ENCODE measurements at places on chromosomes 12 and 14.
A peak's percentile ranks its signal among the peaks of the same experiment; 100 is the strongest.

DNA sequence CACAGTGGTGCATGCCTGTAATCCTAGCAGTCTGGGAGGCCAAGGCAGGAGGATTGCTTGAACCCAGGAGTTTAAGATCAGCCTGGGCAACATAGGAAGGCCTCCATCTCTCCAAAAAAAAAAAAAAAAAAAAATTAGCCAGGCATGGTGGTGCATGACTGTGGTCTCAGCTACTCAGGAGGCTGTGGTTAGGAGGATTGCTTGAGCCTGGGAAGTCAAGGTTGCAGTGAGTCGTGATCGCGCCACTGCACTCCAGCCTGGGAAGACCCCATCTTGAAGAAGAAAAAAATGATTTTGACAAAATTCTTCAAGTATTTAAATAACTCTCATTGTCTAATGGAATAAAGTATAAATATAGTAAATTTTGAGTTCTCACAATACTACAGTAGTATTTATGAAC is 219.2 kb upstream of the SSTR1 start:
- no peak for DNase-seq

GRCh38 chr12:45663455-45663854 is 66.1 kb upstream of the ARID2 start:
- DNase-seq = no peak

DNA sequence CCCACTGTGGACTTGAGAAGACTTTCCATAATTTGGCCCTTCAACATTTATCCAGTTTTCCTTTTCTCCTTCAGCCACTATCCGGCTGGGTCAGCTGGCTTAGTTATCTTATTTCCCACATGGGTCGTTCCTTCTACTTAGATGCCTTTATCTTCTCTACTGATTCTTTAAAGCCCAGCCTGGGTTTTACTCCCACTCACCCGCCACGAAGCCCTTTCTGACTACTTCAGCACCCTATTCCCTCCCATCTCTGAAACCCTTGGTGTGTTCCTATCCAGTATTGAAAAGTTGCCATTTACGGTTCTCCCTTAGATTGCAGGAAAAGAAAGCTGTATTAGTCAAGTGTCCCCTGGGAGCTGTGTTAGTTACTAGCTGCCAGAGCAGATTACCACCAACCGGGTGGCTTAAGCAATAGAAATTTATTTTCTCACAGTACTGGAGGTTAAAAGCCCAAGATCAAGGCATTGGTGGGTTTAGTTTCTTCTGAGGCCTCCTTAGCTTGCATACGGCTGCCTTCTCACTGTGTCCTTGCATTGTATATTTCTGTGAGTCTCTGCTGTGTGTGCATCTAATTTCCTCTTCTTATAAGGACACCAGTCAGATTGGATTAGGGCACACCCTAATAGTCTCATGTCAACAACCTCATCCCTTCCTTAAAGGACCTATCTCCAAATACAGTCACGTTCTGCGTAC is 105.5 kb downstream of the GPATCH2L start:
- no peak for DNase-seq

GRCh38 chr14:52000019-52000582 is 10.8 kb downstream of the RTRAF start:
- no peak for DNase-seq

DNA sequence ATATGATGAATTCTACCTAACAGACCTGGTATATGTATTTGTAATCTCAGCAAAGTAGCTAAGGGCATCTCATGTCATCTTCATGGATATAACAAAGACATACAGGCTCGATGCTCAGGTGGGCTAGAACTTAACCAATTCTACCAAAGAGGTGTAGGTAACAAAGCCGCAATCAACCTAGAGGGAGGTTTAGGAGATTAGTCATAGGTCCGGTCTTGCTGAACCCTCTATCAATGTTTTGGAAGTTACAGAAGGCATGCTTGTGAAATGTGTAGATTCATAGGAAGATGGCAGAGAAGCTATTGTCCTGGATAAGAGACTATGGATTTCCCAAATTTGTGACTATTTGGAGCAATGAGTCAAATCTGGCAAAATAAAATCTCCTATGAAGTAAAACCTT is 42.6 kb upstream of the SYCP3 start:
- no peak for DNase-seq

DNA sequence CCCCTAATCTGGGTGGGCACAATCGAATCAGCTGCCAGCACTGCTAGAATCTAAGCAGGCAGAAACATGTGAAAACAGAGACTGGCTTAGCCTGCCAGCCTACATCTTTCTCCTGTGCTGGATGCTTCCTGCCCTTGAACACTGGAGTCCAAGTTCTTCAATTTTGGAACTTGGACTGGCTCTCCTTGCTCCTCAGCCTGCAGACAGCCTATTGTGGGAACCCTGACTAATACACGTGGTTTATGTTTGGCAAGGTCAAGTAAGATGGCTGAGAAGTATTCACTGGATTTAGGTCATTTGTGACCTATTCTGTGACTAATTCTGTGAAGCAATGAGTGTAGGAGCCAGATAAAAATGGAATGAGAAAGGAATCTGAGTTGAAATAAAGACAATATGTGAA is 11.0 kb downstream of the GPR135 start:
- no peak for DNase-seq

DNA sequence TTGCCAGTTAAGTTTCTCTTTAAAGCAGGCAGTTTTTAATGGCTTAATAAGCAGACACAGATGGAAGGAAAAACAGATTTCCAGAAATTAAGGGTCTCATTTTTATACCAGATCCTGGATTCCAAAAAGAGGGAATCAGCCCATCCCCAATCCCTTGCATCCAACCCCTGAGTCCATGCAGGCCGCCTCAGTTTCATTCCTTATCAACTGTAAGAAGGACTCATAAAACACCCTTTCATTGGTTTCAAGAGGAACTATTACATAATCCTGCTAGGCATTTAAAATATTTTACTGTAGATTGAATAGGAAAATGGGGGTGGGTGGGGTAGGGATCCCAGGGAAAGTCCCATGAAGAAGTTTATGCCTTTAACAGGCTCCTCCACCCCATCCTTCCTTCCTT is 9.4 kb downstream of the CCDC184 start:
- DNase-seq = no peak

DNA sequence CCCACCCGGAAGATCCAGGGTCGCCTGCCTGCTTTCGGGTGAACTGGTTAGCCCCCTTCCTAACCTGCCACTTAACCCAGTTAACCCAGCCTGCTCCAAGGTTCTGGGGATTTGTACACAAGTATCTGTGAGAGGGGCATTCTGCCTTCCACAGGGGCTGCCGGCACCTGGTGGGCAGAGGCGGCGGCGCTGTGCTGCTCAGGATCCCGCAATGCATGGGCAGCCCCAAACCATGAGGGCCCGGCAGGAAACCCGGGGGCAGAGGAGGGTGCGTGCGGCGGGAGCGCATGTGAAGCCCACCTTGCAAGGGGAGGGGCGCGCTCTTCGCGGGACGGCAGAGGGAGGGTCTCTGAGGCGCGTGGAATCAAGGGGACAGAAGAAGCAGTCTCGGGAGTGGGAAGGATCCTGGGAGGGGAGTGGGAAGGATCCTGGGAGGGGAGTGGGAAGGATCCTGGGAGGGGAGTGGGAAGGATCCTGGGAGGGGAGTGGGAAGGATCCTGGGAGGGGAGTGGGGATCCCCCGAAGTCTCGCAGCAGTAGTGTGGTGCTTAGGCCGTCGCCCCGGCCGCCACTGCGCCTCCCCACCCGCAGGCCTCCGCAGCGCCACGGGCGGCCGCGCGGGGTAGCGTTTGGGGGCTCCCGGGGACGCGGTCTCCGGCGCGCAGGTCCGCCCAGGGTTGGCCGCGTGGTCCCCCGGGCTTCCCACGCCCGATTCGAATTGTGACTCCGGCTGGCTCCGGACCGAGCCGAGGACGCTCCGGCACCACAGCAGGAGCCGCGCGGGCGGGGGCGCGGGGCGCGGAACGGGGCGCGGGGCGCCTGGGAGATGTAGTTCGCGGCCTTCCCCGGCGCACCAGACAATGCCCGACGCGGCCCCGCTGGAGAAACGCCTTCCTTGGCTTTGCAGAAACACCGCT is 4.9 kb upstream of the MTA1 start:
- peak; percentile 54 for DNase-seq

DNA sequence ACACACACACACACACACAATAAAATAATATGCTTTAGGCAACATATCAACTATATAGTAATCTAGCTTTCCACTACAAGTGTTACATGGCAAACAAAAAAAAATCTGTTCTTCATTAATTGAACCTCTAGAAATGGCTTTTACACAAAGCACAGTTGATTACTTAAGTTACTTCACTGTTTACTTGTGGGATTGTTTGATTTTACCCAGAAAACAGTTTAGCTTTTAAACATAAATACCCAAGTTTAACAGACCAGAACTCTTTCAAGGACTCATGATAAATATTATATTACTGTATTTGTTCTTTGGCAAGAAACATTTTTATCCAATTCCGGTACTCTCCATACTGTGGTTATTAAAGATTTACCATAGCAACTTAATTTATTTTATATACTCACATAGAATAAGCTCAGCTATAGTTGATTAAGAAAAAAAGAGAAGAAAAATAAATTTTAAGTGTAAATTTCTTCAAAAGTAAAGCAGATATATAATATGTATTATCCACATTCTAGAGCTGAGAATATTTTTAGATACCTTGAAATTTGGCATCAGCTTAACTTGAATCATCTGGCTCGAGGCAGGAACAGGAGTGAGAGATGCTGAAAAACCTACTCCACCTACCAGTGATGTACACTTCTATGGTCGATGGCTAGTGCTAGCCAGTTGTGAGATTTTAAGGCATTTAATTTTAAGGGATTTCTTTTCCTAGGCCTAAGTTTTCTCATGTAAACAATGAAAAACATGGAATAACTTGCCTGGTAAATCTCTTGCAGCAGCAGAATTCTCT is 126.0 kb downstream of the BTG1 start:
- DNase-seq = no peak

DNA sequence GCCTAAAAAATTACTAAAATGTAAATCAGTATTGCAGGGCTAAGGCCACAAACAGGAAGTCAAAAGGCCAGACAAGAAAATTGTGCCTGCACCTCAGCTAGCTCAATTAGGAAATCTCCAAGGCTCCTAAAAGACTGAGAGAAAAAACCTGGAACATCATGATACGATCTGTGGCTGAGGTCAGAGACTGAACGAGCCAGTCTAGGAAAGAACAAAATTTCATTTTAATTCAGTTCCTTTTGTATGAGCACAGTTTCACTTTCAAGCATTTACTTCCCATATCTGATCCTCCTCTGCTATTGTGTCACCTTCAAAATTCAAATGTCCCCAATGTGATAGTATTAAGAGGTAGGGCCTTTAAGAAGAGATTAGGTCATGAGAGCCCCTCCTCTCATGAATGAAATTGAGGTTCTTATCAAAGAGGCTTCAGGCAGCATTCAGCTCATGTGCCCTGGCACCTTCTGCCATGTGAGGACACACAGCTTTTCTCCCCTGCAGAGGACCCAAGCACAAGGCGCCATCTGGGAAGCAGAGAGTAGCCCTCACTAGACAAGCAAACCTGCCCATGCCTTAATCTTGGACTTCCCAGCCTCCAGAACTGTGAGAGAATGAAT is 14.8 kb downstream of the PRKAB1 start:
- no peak for DNase-seq

DNA sequence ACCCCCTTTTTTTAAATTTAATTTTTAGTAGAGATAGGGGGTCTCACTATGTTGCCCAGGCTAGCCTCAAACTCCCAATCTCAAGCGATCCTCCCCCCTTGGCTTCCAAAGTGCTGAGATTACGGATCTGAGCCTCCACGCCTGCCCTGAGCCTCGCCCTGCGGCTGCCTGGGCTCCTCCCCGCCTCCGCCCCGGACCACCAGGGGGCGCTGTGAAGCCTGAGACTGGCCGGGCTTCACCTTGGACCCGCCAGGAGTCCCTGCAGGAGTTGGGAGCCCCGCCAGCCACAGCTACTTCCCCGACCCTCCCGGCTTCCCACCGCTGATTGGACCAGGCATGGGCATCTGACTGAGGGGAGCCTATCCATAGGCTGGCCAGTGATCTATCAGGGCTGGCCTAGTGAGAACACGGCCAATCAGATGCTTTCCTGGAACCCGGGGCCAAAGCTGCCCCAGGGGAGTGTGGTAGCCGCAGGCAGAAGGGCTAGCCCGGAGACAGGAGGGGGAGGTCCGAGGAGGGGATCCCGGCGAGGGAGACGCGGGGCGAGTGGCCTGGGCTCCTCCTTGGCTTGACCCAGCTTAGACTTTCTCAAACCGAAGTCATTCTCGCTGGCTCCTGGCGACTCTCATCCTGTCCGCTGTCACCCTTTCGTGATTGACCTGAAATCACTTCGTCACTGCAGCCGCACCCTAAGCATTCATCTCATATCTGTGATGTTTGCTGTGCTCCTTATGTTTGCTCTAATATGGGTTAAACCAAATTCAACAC is 15.1 kb upstream of the ANKRD9 start:
- peak; percentile 97 for DNase-seq

- DNase-seq = no peak
Observed at GRCh38 chr12:53174881-53175491, 5.5 kb upstream of the ZNF740 start.

DNA sequence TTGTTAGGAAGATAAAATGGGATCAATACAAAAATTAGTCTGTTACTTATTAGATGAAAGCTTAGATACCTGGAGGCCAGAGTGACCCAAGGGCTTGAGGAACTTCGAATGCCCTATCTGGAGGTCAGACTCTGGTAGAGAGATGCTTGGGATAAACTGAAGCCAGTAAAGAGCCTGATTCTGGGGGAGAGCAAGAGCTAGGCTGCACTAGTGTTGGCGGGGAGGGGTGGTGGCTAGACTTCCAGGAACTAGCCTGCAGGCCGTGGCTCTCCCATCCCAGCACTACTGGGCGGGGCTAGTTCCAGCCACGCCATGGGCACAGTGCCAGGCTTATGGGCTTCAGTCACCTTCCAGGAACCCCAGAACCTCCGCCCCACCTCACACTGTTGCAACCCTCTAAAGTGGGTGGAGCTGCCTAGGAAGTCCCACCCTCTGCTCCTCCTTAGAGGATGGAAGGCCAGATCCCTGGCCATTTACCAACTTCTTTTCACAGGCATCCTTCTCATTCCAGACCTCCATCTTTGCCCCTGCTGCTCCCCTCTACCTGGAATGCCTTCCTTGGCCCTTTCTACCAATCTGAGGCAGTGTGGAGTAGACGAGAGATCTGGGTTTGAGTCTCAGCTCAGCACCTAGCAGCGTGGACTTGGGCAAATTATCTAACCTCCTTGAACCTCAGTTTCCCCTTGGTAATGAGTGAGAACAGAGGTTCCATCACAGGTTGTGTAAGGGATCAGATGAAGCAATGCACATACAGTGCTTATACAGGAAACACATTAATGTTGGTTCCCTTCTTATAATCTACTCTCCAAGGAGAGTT is 6.3 kb upstream of the NFE2 start:
- DNase-seq = no peak

GRCh38 chr14:105026033-105026785 is 5.3 kb upstream of the CDCA4 start:
- DNase-seq = no peak

GRCh38 chr12:79555028-79555925 is 135.5 kb downstream of the PAWR start:
- no peak for DNase-seq
